ENCODE measurements at places on chromosomes 2 and 18.

DNA sequence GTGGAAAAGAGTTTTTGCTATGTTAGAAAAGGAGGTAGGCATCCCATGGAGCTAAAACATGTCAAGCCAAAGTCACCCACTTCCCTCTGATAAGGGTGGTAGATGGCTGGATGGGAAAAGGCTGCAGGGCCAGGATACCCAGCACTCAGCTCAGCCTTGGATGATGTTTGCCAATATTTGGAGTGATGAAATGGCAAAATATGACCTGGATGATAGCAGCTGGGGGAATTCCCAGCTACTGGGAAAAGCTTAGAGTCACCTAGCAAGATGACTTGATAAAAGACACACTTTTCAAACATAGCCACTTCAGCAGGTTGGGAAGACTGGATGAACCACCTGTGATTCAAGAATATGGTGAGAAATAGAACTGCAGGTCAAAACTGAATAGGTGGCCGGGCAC, 10.1 kb downstream of the RFX8 start:
- DNase-seq: no peak

DNA sequence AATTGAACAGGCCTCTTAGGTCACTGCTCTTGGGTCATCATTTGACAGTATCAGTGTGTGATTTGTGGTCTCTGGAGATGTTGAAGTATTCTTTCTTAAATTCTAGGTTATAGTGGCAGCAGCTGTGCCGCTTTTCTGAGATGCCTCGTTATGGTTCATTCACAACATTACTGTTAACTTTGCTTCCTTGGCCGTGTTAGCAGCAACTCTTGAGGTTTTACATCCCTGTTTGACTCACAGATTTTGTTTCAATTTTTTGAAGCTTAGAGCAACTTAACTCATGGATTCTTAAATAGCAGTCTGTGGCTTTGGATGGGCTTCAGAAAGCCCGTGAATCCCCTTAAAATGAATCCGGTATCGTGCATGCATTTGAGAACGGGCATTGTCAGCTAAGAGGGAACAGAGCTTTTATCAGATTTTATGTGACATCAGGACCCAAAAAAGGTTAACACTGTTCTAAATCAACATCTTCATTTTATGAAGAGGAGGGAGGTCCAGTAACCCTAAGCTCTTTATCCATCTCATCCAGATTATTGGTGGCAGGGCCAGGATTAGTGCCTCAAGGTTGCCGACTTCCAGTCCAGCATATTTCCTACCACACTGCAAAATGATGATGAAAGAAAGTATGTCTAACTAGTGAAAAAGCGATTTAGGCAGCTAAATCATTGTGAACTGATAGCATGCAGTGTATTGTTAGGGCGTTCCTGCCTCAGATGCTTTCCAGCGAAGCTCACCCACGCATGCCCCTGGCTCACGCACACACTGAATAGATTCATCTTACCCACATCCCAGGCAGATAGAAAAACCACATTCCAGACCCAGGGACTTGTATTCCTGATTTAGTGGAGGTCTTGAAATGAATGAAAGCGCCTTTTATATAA, 5.1 kb downstream of the TRIB2 start:
- no peak for DNase-seq

GRCh38 chr2:45301307-45302277, 292.3 kb upstream of the SIX2 start:
- no peak for DNase-seq

DNA sequence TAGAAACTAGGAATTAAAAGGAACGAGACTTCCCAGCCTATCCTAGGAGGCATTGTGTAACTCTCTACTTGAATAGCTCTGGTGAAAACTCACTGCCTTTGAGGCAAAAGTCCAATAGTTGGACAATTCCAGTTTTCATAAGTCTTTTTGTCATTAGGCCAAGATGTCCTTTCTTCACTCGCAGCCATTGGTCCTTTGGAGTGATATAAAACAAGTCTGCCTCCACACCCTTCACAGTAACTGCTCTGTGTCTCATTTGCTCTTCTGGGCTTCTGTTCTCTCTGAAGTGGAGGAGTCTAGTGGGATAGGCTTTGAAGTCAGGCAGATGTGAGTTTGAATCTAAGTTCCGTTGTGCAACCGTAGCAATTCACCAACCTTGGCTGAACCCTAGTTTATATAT, 28.2 kb downstream of the ANTXR1 start:
- DNase-seq: no peak

Measured in Caki2 (cell line).